NCI-H2081 treated with DMSO at 0.1 percent for 48 hours (cell line): ENCODE measurements at places on chromosomes 2 and 18.

DNA sequence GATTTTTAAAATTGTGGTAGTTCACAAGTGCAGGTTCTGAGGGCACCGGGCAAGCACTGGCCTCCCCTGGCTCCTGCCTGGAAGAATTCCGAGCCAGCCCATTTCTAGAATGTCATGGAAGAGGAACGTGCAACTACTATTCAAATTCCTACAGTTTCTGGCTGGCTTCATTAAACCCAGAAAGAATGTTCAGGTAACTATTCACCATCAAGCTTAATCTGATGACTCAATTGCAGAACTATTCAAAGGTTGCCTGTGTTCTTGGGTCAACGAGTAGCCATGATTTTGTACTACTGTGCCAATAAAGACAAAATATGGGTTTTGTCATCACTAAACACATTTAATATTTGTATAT lies 14.3 kb upstream of the MFF start:
- DNase-seq = no peak

- DNase-seq = no peak
Measured at GRCh38 chr2:226983895-226984749, 148.3 kb downstream of the RHBDD1 start.

DNA sequence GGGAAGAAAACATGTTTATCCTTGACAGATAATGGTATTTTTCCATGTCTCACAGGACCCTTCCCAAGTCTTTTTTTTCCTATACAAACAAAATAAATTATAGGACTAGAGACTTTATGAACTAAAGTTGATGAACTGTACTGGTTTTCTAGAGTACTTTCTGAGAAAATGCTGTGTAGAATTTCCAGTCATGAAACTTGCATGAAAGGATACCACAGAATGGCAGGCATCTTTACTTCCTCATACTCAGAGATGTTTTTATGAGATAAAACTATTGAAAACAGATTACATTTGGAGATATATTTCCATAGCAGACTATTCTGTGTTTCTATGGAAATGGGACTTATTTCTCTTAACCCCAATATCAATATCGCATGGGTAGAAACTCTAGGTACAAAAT lies 403.5 kb downstream of the PARD3B start:
- no peak for DNase-seq

- DNase-seq = no peak
Measured at GRCh38 chr2:241868661-241869081, 858 bp upstream of the RTP5 start.

GRCh38 chr2:100606332-100606725 lies 43.5 kb downstream of the PDCL3 start:
- DNase-seq = no peak

- no peak for DNase-seq
Measured at GRCh38 chr18:74682991-74683297, 85.3 kb downstream of the ZNF407 start.

DNA sequence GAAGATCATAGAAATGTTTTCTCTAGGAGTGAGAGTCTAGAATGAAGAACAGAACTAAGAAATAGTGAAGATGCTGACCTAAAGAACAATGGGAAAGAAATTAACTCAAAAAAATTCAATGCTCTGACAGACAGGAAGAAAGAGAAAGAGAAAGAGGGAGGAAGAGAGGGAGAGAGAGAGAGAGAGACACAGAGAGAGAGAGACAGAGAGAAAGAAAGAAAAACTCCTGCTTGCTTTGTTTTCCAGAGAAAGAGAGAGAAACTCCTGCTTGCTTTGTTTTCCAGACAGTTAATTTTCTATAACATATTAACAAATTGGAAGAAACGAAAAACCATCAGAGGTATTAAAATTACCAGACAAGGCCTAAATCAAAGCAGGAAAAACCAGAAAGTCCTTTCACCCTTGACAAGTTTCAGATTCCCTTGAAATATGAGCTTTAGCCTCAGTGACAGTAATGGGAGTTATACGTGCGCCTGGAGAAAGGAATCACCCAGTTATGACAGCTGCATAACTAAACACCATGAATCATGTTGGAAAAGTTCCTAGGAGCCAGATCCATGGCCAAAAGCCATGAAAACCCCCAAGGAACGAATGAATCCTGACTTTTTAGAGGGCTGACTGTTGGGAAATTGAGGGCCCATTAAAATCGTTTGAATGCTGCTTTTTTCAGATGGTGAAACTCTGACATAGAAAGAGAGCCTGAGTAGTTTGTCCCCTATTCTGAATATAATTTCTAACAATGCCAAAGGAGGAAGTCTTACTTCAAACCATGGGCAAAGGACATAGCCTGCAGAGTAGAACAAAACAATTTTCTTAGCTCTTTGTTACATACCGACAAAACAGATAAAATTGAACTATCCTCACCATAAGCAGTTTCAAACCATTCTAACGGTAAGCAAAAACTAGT lies 228.6 kb upstream of the CHST9 start:
- DNase-seq = no peak

DNA sequence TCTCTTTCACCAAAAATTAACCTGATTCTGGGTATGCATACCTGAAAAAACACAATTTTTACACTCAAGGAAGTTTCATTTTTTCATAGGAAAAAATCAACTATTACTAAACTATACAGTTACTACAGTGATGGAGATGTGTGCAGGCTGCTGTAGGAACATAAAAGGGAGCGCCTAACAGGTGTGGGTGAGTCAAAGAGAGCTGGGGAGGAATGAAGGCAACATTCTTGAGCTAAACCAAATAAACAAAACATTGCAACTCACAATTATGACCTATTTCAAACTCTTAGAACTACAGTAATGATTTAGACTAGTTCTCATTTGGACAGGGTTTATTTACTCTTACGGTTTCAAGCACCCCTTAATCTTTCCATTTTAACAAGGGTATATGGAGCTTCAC lies 13.4 kb upstream of the CLASP1 start:
- DNase-seq = no peak

DNA sequence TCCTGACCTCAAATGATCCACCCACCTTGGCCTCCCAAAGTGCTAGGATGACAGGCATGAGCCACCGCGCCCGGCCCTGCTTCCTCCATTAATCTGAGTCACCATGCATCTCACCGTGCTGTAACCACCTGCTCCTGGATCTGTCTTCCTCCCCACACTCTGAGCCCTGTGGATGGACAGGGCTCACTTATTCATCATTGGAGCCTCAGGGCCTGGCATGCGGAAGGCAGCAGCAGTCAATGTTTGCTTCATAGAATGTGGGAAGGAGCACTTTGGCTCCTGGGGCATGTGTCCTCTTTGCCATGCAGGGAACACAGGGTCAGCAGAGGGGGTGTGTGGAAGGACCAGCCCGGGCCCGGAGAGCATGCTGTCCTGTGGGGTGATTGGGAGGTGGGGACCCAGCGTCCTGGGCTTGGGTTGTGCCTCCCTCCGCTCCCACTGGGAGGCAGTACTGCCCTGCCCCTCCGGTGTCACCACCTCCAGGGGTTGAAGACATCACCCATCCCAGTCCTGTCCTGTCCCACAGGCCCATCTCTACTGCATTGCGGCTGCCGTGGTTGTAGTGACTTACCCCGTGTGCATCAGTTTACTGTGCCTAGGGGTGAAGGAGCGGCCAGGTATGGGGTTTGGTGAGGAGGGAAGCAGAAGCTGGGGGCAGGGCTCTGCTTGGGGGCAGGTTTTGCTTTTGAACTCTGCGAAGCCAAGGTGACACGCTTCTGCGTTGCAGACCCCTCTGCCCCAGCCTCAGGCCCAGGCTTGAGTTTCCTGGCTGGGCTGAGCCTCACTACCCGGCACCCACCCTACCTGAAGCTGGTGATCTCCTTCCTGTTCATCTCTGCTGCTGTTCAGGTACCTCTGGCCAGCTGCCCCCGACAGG lies 11.5 kb downstream of the MFSD2B start:
- no peak for DNase-seq
